ENCODE measurements at places on chromosomes 11 and 22.

DNA sequence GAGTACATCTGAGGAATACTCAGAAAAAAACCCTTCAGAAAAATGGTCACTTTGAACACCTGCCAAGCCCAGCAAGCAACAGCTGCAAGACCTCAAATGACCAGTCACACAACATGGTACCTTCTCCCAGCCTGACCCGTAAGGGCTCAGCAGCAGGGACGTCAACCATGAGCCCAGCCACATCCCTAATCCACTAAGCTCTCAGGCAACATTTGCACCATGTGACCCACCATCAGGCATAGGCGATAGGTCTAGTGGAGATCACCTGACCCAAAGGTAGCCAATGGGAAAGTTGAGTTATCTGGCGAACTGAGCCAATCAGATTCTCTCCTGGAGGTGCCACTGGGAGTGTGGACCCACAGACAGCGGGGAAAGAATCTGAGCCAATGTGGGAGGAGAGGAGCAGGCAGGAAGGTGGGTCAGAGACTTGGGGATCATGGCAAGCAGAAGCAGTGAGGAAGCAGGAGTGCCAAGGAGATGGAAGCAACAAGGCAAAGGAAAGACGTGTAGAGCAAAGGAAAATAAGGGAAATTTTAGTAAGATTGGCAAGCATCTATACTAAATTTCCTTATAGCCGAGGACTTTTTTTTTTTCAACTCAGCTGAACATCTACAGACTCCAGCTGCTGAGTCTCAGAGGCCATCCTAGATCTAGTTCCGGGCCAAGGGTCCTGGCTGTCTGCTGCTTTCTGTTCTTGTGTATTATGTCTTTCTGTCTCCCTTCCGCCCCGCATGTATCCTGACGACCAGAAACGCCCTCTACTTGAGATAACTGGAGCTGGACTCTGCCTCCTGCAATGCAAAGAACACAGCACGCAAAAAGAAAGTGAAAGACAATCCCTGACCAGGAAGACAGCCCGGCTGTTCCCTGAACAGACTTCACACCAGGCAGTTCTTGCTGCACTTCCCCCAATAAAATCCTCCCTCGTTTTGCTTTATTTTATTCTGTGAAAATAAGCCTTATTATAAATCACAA is 11.0 kb upstream of the PLAAT2 start:
- peak; percentile 55 for DNase-seq

GRCh38 chr11:123457187-123457770 is 27.2 kb downstream of the GRAMD1B start:
- no peak for DNase-seq

GRCh38 chr22:40377931-40378330 is 7.5 kb downstream of the SGSM3 start:
- no peak for DNase-seq

DNA sequence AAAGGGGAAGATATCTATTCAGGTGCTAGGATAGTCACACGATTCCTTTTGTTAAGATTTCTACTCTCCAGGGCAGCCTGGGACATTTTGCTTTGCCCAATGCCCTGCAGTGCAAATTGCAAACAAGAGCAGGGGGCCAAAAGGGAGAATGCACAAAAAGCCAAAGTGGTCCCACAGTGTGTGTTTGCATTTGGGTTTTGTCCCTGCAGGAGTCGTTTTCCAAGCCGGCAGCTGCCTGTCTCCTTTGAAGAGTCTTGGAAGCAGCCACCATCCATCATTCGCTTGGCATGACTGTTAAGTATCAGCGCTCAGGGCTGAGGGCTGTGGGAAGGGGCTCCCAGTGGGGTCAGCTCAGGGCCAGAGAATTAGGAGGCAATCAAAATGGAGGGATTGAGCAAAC is 184.7 kb downstream of the MIAT start:
- no peak for DNase-seq

- DNase-seq: no peak
These were observed 858.7 kb upstream of the RAG2 start for GRCh38 chr11:37456746-37457145.

Measured in B cell (primary cell).